ENCODE measurements at places on chromosomes 1 and 21.
A peak's percentile ranks its signal among the peaks of the same experiment; 100 is the strongest.

- DNase-seq, result no peak
Observed at GRCh38 chr1:159581422-159581821, 6.2 kb upstream of the APCS start.

- no peak for DNase-seq
Observed at GRCh38 chr1:59079434-59080140, 217.3 kb upstream of the FGGY start.

GRCh38 chr1:2376931-2377672 is 14.3 kb downstream of the MORN1 start:
- DNase-seq, result no peak

GRCh38 chr1:8386247-8386646 is 68.3 kb downstream of the SLC45A1 start:
- no peak for DNase-seq

DNA sequence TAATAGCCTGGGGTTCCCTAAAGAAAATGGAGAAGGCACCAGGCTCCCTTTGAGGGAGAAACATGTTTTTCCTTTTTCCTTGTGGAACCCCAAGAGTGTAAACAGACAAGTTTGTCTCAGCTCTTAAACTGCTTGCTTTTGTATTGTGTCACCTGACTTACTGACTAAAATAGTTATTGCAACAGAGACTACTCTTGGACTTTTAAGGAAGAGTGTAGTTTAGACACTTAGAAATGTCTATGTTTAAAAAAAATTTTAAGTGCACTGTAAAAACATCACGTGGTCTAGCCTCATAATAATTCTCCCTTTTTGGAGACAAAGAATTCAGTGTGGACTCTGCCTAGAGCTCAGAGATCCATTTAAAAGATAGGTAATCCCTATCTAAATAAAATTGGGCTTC is 141.1 kb downstream of the TRIM33 start:
- DNase-seq, result no peak

DNA sequence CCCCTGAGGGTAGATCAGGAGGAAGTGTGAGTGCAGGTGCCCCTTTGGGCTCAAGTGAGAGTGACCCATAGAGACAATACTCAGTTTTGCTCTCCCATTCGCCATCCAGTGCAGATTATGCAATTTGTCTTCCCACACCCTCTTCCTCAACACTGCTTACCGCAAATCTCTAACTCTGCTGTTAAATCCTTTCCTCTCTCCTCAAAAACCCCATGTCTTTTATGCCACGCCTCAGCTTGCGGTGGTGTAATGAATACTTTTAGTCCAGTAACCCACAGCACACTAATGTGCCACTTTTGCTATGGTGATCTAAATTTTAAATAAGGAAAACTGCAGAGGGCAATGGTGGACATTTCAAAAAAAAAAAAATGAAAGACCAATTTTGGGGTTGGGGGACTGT is 57.7 kb downstream of the PRRX1 start:
- no peak for DNase-seq

GRCh38 chr1:55955016-55955621 is 624.2 kb downstream of the PLPP3 start:
- DNase-seq, result no peak

- DNase-seq, result no peak
Observed at GRCh38 chr1:52856026-52856425, 13.5 kb downstream of the ZYG11A start.

DNA sequence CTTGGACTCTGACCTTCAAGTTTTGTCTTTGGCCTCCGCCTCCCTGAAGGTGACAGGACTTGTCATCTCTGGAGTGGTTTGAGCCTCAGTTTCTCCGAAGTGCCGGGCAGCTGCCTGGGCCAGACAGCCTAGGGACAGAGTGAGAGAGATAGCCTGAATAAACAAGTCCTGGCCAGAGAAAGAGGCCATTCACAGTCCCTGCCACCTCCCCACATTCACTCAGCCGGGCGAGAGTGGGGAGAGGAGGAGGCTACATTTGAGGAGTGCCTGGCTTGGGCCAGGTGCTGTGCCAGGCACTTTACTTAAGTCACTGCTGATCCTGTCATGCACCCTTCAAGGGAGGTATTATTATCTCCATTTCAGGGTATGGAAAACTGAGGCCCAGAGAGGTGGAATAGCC is 3.5 kb downstream of the EXTL1 start:
- DNase-seq, result no peak

- DNase-seq, result no peak
Observed at GRCh38 chr1:66556161-66556611, 22.2 kb downstream of the SGIP1 start.

GRCh38 chr1:86537928-86538695 is 8.8 kb upstream of the CLCA4 start:
- DNase-seq, result no peak

GRCh38 chr1:203351037-203351625 is at the start of gene FMOD:
TSS of gene FMOD (minus strand) at chr1:203351122. CDS start at chr1:203348270, 2,852 bp downstream.
- DNase-seq, result no peak

- DNase-seq, result no peak
Observed at GRCh38 chr1:113192242-113192641, 119.2 kb downstream of the LRIG2 start.

GRCh38 chr1:182217967-182218366 is 156.5 kb upstream of the ZNF648 start:
- no peak for DNase-seq

DNA sequence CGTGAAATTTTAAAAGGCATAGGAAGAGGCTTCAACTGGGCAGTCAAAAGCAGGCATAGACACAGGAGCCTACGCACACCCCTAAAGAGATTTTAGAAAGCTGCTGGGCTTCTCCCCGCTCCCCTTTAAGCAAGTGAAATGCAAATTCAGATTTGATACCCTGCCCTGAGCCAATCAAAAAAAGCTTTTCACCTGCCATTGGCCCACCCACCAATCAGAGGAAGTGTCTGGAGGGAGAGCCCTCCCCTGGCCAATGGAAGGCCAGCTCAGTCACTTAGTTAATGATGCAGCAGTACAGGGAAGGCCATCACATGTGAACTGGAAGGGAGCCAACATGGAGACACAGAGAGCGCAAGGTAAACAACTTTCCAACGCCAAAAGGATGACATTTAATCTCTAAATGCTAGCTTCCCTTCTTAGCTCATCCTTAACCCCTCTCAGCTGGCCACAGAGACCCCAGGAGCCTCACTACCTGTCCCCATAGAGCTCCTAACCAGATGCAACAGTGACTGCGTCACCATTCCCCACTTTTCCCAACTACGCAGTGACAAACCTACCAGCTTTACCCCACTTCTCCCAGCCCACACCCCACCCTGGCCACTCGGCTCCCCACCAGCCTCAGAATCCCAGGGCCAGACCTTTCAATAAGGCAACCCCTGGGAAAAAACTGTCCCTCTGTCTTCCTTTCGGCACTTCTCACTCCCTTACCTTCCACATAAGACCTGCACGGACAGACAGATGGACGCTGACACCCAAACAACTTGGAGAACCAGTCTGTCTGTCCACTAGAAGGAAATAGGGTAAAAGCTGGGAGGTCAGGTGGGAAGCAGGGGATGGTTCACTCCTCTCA is 71.0 kb downstream of the CD46 start:
- DNase-seq, result peak; percentile 94

DNA sequence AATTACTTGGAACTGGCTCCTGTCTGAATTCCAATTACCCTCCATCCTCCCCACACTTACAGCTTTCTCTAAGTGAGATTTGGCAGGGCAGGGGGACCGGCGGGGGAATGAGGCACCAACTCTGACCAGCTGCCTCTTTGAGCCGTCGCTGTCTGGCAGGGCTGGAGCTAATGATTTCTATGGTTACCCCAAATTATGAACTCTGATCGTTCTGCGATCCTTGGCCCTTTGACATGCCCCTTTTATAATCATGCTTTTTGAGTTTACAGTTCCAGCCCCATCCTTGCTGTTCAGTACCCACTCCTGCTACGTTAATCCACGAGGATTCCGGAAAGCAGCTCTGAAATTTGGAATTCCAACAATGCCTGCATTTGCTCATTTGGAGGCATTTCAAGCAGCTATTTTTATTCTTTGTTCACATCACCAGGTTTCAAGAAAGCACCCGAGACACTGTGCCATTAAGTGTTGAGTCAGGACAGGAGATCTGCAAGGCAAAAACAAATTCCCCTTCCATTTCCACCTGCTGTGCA is 54.6 kb upstream of the LBR start:
- no peak for DNase-seq

DNA sequence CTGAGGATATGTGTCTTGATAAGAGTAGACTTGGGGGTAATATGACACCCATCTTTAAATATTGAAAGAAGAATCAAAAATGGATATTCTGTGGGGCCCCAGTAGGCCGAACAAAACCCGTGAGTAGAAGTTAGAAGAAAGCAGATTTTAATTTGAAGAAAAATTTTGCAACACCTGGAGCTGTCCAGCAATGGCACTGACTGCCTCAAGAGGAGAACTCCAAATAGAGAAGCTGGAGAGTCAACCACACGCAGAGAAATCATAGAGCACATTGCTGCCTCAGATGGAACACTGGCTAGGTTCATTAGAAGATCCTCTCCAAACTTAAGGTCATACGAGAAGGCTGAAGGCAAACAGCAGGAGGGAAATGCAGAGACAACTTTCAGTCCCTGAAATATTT is 6.8 kb downstream of the NHLH1 start:
- DNase-seq, result no peak

- no peak for DNase-seq
Observed at GRCh38 chr1:196651637-196652215, at the start of gene CFH. TSS of gene CFH (plus strand) at chr1:196652043. CDS start at chr1:196652118, 75 bp downstream.

DNA sequence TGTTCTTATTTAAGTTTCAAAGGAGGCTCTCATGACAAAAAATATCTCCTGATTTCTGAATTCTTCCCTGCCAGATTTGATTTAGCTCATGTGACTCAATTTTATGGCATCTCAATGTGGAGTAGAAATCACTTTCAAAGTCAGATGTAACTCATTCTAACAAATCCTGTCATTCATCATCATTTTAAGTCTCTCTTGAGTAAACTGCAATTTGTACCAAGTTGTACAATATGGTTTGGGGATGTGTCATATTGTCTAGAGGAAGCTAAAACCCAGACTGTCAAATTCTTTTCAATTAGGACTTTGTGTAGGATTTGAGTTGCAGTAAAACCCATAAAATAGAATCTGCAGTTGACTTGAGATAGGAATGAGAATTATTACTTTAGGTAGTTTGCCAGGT is 2101.0 kb downstream of the NCAM2 start:
- DNase-seq, result no peak

DNA sequence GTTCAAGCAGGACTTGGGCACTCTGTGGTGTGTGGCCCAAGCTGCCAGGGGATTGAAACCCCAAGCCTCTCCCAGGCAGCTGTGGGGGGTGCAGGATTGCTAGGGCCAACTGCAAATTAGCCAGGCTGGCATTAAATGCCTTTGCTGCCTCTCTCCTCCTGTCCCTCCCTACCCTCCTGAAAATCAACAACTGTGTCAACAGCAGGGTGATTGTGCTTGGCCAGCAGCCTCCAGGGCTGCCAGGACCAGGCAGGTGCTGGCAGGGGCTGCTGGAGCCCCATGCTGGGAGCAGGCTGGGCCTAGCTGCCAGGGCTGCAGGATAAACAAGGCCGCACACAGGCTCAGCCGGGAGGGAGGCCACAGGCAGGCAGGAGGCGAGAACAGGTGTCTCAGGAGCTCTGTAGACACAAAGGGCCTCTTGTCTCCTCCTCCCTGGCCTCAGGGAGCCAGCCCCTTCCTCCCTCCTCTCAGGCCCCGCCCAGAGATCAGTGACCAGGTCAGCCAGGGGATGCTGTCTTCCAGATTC is 11.4 kb downstream of the SOX13 start:
- DNase-seq, result no peak

GRCh38 chr1:243735457-243735856 is 114.6 kb downstream of the AKT3 start:
- no peak for DNase-seq

DNA sequence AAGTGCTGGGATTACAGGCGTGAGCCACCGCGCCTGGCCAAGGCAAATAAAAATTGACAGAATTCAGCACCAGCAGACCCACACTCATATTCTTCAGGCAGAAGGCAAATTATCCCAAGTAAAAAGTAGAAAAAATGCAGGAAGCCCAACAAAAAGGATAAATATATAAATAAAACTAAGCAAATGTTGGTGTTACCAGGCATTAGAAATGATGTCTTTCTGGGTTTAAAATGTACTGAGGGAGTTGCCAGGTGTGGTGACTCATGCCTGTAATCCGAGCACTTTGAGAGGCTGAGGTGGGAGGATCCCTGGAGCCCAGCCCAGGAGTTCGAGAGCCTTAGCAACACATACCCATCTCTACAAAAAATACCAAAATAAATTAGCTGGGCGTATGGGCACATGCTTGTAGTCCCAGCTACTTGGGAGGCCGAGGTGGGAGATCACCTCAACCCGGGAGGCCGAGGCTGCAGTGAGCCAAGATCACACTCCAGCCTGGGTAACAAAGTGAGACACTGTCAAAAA is 6.3 kb downstream of the INTS11 start:
- no peak for DNase-seq

GRCh38 chr1:85816606-85817005 is 108.4 kb upstream of the ZNHIT6 start:
- DNase-seq, result no peak

- DNase-seq, result no peak
Observed at GRCh38 chr1:6488602-6489382, 2.7 kb downstream of the PLEKHG5 start.

DNA sequence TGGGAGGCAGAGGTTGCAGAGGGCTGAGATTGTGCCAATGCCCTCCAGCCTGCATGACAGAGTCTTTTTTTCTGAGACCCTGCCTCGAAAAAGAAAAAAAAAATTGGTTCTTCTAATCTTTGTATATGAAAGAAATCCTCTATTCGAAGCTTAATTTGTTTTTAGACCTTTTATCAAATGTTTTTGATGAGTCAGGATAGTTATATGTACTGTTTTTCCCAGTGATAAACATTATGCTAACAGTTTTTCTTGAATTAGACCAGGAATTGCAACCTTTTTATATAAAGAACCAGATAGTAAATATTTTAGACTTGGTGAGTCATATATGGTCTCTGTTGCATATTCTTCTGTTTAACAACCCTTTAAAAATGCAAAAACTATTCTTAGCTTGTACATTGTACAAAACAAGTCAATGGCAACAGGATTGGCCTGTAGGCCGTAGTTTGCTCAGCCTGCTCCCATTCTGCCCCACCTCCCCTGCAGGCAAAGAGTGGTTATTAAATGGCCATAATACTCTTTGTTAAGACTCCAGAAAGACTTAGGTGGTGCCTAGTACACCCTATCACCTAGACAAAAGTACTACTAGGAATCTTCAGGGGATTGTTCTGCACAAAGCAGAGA is 45.2 kb downstream of the LYST start:
- DNase-seq, result no peak

GRCh38 chr1:116453906-116454305 is 80.9 kb downstream of the ATP1A1 start:
- no peak for DNase-seq

GRCh38 chr1:244672946-244673682 is 20.2 kb downstream of the DESI2 start:
- DNase-seq, result no peak

DNA sequence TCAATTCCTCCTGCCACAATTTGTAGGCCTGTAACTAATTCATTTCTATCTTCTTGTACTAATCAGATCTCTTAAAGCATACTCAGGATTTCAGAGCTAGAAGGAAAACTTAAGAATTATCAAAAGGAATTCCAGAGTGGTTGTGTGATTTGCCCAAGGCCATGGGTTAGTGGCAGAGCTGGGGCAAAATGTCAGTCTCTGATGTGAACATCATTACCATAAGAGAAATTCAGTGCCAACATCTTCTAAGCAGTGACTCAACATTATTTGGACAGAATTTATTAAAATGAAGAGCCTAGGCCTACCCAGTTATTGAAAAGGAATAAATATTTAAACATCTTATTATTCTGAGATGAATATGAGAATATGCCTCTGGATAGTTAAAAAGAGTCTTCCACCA is 14.5 kb downstream of the ST6GALNAC5 start:
- no peak for DNase-seq

GRCh38 chr21:36821032-36821299 is 122.1 kb downstream of the SIM2 start:
- DNase-seq, result no peak

Measured in GM13976 (cell line).